Stimulated activated CD4-positive, alpha-beta T cell treated with anti-CD3 and anti-CD28 coated beads, Interleukin-4, amount 100 ng/mL, for 4 hours (primary cell): ENCODE measurements at places on chromosomes 11 and 22.

DNA sequence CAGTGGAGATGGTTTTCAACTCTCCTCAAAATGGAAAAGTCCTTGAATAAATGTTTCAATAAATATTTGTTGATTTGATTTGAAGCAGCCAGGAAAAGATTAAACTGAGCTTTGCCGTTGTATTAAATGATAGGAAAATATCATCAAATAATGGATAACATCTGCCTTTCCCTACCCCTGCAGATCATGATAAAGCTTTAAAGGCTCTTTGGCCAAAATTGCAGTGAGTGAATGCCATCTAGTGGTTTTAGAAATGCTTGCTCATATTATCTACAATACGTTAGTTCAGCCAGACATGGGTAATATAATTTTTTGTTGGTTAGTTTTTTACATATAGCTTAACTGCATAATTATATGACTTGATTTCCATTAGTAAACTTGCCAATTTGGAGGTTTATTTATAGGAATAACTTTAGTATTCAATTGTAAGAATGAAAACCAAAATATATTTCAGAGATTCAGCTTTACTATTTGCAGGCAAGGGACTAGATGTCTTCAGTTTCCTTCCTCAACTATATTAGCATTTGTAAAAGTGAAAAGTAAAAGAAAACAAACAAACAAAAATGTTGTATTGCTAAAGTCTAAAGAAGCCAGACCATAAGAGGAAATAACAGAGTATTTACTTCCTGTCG lies 159.2 kb downstream of the MSANTD4 start:
- no peak for DNase-seq

DNA sequence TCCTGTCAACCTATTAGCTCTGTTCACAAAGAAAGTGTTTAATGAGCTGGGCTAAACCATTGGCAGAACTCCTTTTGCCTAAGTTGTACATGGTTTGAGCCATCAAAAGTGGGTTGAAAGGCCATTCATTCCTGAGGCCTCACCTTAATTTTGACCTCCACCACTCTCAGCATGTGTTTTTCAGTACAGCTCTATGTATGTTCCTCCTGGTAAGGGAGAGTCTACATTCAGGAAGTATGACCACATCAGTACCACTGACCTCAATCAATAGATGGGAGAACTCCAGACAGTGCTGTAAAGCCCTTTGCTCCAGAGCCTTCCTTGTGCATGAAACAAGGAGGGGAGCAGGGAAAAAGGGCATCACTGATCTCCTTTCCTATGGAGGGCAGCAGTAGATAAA lies 87.8 kb upstream of the CARD18 start:
- no peak for DNase-seq

DNA sequence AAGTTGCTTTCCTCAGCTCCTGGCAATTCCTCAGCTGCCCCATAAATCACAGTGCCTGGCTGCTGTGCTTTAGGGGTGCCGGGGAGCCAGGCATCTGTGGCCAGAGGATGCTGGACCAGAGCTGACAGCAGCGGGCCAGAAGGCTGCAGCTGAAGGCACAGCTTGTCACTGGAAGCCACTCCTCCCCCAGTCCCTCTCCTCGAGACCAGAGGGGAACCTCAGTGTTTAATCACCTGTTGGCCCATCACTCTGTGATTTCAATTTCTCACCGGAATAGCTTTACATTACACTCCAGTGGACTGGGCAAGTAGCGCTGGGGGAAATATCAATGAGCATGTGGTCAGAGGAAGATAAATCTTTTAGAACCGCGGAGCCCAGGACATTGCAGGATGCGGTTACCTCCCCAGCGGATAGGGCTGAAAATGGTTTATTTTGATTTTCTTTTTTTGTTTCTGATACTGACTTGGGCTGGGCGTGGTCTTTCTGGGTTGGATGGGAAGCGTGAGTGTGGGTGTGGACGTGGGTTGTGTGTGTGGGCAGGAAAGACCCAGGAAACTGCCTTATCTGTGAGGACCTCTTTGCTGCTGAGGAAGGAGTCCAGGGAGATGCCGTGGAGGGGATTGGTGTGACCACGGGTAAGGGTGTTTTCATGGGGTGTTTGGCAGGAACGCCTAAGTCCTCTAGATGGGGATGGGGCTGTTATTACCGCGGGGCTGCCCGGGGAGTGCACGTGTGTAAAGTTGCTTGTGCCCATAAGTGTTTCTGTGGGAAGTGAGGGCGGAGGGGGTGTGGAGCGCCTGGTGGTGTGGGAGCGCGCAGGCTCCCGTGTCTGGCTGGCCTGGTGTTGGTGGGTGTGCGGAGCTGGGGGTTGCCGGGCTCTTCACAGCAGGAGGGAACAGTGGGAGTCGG lies 4.0 kb downstream of the DAGLA start:
- peak; percentile 59 for DNase-seq

- no peak for DNase-seq
Measured at GRCh38 chr22:23571486-23571885, 8.6 kb downstream of the IGLL1 start.

- no peak for DNase-seq
Measured at GRCh38 chr11:82082976-82083375, 650.7 kb downstream of the FAM181B start.

- no peak for DNase-seq
Measured at GRCh38 chr22:41841085-41841712, 8.3 kb downstream of the SREBF2 start.
